ENCODE measurements at places on chromosomes 5 and 9.

GRCh38 chr5:4374866-4375265 lies 765.3 kb upstream of the ADAMTS16 start:
- no peaks in the 10 kb centered on the region for H3K36me3 ChIP-seq
- H3K27me3 ChIP-seq, result no peaks in the 10 kb centered on the region
- DNase-seq, result no peak
- H3K4me3 ChIP-seq, result no peak overlapping the region
- H3K4me1 ChIP-seq, result no peaks in the 10 kb centered on the region

- no peaks in the 10 kb centered on the region for H3K27me3 ChIP-seq
- H3K27ac ChIP-seq, result peak overlapping the region; percentile 49
- no peaks in the 10 kb centered on the region for H3K36me3 ChIP-seq
Observed at GRCh38 chr9:108040783-108041182, 551.2 kb upstream of the KLF4 start.

- no peak for DNase-seq
- no peaks in the 10 kb centered on the region for H3K4me1 ChIP-seq
- H3K36me3 ChIP-seq, result no peaks in the 10 kb centered on the region
- H3K4me3 ChIP-seq, result peak overlapping the region; percentile 17
- no peak overlapping the region for H3K27ac ChIP-seq
- 0 out of 2 replicates have a peak, but pooled peaks cover 7% of the 10 kb centered on the region for H3K27me3 ChIP-seq
Observed at GRCh38 chr5:171336521-171337209, 27.6 kb downstream of the TLX3 start.

- peaks cover 50% of the 10 kb centered on the region for H3K4me1 ChIP-seq
- no peak overlapping the region for H3K4me3 ChIP-seq
- H3K36me3 ChIP-seq, result no peaks in the 10 kb centered on the region
- peak overlapping the region; percentile 89 for H3K27ac ChIP-seq
- peak; percentile 62 for DNase-seq
- H3K27me3 ChIP-seq, result no peaks in the 10 kb centered on the region
Observed at GRCh38 chr9:107751567-107752210, 262.1 kb upstream of the KLF4 start.

DNA sequence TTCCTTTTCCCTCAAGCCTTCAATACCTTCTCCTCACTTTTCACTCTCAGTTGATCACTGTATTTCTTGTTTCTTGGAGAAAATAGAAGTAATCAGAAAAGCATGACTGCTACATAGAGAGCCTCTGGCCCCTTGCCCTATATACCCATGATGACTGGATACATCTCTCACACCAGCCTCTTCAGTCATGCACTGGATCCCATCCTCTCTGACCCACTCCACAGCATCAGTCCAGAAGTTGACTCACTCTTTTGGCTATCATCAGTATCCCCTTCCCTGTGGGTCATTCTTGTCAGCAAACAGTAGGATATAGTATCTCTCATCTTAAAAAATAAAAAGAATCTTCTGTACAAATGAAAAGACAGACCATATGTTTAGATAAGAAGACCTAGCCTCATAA lies 32.9 kb downstream of the PTCD2 start:
- peaks cover 4% of the 10 kb centered on the region for H3K4me1 ChIP-seq
- DNase-seq, result no peak
- no peak overlapping the region for H3K27ac ChIP-seq
- no peak overlapping the region for H3K4me3 ChIP-seq
- peaks cover 10% of the 10 kb centered on the region for H3K36me3 ChIP-seq
- H3K27me3 ChIP-seq, result no peaks in the 10 kb centered on the region

DNA sequence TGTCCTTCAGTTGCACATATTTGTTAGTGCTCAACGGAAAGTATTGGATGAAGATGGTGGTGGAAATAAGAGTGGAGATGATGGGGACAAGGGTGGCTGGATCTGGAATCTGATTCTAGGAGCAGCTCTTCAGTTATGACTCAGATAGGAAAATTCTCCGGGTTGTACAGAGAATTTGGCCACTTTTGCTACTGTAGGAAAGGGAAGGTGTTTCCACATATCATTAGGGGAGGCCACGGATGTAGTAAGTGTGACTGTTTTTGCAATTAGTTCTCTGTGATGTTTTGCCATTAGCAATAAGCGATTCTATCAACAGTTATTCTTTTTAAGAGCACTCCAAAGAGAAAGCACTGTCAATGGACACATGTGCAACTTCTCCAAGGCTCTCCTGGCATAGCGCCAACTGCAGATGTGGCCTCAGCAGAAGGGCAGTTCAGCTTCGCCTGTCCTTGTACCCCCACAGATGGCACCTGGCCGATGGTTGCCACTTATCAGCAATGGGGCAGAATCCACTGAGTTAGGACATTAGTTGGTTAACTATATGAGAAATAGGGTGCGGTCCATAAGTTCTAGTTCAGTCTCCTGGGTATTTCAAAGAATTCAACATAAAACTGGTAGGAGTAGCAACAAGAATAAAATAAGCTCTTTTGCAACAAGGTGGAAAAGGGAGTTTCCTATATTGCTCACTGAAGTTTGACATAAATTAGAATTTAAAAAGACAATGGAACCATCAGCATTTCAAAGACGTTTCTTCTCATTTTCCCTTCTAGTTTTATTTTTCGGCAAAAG lies 96.3 kb downstream of the ARSB start:
- H3K4me3 ChIP-seq, result no peak overlapping the region
- H3K4me1 ChIP-seq, result 0 out of 2 replicates have a peak, but pooled peaks cover 3% of the 10 kb centered on the region
- H3K36me3 ChIP-seq, result no peaks in the 10 kb centered on the region
- no peak overlapping the region for H3K27ac ChIP-seq
- no peaks in the 10 kb centered on the region for H3K27me3 ChIP-seq

- no peak overlapping the region for H3K4me3 ChIP-seq
- H3K27ac ChIP-seq, result no peak overlapping the region
- H3K36me3 ChIP-seq, result no peaks in the 10 kb centered on the region
Observed at GRCh38 chr5:166957782-166958181, 1333.7 kb upstream of the WWC1 start.

Measured in SJSA1 (cell line).